ENCODE measurements at places on chromosomes 4 and X. TPM values are rescaled to one million over a fixed set of nuclear protein-coding genes. Genes with fewer than 3 reads are reported as not detected.

Gene FGF5
- not detected for total RNA-seq

Gene SHROOM3
- total RNA-seq: 62.0 TPM

Gene CTAG2
- total RNA-seq: not detected

- H3K27ac ChIP-seq: no peak overlapping the region
- no peak for DNase-seq
- peaks cover 4% of the 10 kb centered on the region for H3K4me1 ChIP-seq
- H3K36me3 ChIP-seq: peaks cover 43% of the 10 kb centered on the region
These were observed 6.7 kb upstream of the IRAK1 start for GRCh38 chrX:154026136-154027021.

DNA sequence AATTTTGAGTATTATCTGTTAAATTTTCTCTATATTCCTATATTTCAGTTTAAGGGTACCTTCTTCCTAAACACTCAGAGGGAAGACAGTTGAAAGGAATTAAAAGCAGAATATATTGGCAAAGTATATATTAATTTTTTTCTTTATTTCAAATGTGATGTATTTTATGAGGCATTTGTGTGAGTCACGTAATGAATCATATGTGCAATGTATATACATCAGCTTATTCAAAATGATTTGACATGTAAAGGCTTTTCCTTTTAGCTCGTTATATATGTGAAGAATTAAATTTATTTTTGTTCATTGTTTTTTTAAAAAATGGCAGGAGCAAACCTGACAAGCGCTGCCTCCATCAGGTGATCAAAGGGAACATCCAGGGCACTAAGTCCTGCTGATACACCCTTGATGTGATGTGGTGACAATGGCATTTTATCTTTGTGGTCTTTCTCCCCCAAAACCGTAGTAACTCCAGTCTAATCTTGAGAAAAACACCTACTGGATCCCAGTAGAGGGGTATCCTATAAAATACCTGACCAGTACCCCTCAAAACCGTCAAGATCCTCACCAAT, 8.9 kb downstream of the WWC2 start:
- H3K27ac ChIP-seq: no peak overlapping the region
- no peak overlapping the region for H3K4me3 ChIP-seq
- peaks cover 11% of the 10 kb centered on the region for H3K4me1 ChIP-seq
- H3K27me3 ChIP-seq: no peaks in the 10 kb centered on the region
- no peak for DNase-seq
- H3K36me3 ChIP-seq: no peaks in the 10 kb centered on the region

DNA sequence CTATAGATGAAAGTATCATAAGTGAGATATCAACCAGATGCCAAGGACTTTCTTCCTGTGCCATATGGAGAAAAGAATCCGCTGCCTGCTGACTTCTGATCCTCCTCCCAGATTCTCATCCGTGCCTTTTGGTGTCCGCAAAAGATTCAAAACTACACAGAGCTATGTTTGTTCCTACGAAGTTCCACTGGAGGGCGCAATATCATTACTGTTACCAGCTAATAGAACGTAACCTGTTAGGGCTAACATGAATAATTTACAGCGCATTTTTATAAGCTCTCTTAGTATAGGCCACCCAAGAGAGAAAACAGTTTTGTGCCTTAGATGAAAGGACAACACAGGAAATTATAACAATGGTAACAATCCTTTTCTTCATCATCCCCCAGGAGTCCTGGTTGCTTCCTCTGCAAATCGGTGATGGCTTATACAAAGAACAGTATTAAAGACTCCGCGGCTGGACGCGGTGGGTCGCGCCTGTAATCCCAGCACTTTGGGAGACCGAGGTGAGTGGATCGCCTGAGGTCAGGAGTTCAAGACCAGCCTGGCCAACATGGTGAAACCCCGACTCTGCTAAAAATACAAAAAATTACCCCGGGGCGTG, 22.8 kb upstream of the CENPVL3 start:
- H3K27me3 ChIP-seq: no peaks in the 10 kb centered on the region
- H3K27ac ChIP-seq: no peak overlapping the region
- H3K4me3 ChIP-seq: no peak overlapping the region
- H3K36me3 ChIP-seq: no peaks in the 10 kb centered on the region
- H3K4me1 ChIP-seq: no peaks in the 10 kb centered on the region
